Stimulated activated CD8-positive, alpha-beta memory T cell treated with anti-CD3 and anti-CD28 coated beads, Interleukin-4, amount 100 ng/mL, for 24 hours (primary cell): ENCODE measurements at places on chromosomes 16 and 17.

DNA sequence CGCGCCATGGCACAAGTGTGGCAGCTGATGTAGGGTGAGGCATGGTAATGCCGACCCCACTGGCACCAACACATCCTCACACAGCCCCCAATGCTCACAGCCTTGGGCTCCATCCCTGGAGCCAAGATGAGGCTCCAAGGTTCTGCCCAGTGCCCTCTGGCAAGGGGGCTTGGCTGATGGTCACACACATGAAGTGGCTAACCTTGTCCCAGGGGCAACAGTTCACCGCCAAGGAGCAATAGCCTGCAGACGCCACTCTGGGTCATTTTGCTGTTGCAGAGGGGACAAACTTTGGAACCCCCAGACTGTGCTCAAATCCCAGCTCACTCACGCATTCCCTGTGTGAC, 26.8 kb downstream of the TNFRSF13B start:
- no peak for DNase-seq

DNA sequence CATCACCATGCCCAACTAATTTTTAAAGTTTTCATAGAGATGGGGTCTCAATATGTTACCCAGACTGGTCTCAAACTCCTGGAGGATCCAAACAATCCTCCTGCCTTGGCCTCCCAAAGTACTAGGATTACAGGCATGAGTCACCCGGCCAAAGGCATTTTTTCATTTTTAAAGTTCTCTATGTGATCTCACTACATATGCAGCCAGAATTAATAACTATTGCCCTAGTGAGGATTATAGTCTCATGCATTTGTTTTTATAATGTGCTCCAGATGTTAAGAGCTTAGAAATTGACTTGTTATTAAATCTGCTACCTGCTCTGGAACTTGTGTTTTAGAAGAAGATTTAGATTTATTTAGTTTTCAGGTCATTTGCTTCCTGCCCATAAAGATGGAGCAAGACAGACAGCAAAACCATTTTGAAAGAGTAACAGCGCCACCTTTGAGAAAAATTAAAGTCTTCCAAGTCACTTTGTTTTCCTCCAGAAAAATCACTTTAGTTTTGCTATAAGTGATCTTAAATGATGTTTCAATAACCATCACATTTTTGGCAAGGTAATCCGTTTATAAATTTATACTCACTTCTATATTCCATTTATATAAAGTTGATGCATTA, 79.5 kb downstream of the CA4 start:
- DNase-seq: no peak

- no peak for DNase-seq
These were observed 5.1 kb downstream of the SNN start for GRCh38 chr16:11673091-11674000.

GRCh38 chr16:86925067-86925791, 346.9 kb downstream of the FOXL1 start:
- DNase-seq: no peak

- no peak for DNase-seq
These were observed 20.7 kb upstream of the FOXJ1 start for GRCh38 chr17:76161619-76162266.

DNA sequence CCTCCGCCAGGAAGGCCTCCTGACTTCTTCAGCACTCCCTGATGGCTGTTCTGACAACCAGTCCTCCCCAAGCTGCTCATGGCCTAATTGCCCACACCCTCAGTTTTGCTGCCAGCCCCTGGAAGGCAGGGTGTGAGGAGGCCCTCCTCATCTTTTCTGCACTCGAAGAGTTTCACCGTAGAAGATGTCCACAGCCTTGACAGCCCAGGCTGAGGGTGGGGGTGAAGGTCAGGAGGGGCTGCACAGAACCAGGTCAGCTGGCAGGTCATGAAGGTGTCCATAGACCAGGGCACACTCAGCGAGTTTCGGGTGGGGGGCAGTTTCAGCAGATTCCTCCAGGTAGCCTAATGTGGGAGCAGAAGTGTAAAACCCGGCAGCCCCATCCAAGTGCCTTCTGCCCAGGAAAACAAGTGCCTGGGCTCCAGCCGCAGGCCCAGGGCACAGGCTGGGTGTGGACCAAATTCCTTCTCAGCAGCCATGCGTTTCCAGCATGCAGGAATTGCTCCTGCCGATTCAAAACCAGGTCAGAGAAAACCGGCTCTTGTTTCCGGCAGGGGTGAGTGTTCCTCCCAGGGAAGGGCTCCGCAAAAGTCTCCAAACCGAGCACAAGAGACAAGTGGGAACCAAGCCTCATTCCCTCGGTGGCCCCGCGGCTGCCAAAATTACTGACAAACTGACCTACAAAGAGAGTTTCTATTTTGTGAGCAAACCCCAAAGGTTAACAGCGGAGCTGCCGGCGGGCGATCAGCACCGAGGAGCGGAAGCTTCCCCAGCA, 228.8 kb downstream of the C16orf78 start:
- DNase-seq: no peak

DNA sequence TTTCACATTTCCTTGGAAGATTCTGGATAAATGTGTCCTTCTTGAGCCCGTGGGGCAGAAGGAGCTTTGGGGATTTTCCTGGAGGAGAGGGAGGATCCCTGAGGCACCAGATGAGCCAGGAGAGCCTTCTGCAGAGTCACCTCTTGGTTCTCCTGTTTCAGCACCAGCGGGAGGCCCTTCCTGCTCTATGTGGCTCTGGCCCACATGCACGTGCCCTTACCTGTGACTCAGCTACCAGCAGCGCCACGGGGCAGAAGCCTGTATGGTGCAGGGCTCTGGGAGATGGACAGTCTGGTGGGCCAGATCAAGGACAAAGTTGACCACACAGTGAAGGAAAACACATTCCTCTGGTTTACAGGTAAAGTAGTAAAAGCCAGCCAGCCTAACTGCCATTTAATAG, 77.1 kb downstream of the ARSG start:
- DNase-seq: no peak

- no peak for DNase-seq
These were observed 4.6 kb upstream of the AKTIP start for GRCh38 chr16:53507464-53508179.

GRCh38 chr16:87229230-87230188, 87.7 kb downstream of the C16orf95 start:
- no peak for DNase-seq

GRCh38 chr16:67412294-67412693, 4.0 kb downstream of the ZDHHC1 start:
- no peak for DNase-seq

DNA sequence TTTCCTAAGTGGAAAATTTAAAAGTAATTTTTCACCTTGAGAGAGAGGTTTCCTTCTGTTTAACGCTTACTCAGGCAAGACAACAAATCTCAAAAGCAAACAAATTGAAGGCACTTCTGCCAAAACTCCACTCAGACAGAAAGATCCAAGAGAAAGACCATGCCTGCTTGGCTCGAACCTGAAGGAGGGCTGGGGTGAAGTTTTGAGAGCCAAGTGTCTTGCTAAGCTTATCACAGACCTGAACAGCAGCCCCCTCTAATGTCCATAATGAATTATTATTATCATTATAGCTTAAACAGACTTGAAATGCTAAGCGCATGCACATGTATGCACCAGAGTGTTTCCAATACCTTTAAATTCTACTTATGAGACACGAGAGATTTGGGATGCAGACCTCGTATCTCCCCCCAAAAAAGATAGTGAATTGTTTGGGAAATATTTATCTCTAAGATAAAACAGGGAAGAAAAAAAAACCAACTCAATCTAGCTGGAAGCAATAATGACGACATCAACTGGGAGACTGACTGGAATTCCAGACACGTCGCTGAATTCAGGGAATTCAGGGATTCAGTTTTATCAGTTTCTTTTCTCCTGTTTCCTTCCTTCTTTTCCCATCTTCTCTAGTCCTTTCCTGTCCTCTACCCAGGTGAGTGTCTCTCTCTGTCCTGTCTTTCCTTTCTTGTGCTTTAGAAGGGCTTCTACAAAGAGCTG, 473.2 kb downstream of the RBFOX1 start:
- DNase-seq: no peak

GRCh38 chr16:2160915-2161551, 5.5 kb downstream of the TRAF7 start:
- DNase-seq: no peak

- peak; percentile 8 for DNase-seq
These were observed 1.1 kb upstream of the USP32 start for GRCh38 chr17:60392845-60393702.

DNA sequence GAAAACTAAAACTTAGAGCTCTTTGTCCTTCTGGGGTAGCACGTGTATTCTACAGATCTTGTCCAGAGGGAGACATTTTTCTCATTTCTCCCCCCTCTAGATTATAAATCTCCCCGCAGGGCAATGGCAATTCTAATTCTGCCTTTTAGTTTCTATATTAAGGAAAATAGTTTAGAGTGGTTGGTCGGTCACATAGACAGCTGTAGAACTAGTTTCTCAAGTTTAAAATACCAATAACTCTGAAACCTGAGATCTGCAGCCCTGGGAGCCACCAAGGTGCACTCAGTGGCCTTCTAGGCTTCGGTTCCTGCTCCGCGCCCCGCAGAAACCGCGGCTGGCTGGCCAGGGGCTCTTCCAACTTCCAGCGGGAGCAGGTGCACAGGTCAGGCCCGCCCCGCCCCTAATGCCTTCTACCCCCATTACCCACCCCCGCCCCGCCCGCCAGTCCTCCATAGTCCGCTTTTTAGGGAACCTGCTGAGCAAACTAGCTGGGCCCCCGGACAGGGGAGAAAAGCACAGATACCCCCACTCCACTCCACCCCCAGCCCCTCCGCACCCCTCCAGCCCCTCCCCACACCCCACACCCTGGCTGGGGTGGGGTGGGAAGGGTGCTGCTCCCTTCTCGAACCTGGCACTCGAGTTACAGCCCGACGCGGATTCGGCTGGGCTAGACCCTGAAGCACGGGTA, 431 bp downstream of the SLFN11 start:
- peak; percentile 12 for DNase-seq

GRCh38 chr16:85321509-85322271, 209.4 kb upstream of the CIBAR2 start:
- DNase-seq: no peak

DNA sequence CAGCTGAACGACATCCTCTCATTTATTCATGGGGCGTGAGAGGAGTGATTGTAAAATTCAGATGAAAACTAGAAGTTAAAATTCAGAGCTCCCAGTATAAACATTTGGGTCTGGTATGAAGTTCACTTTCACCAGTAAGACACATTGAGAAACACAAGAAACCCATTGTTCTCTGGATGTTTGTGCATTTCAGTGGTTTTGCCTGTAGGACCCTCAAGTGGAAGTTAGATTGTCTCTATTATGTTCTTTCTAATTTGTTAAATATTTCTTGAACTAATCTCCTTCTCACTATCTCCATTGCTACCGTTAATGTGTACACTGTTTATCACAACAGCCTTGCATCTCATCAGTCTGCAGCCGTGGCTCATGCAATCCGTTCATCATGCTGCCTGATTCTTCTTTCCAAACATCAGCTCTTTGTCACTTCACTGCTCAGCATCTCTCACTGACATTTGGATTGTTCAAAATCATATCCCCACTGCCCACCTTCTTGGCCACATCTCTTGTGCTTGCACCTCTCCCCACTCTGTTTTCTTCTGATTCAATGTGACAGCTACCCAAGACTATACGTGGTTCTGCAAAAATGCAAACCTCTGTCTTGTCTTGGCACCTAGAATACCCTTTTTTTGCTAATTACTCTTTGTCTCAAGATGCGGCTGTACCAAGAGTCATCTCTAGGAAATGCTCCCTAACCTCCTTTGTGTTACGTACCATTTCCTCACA, 49.5 kb downstream of the HLF start:
- no peak for DNase-seq

- no peak for DNase-seq
These were observed 3.5 kb upstream of the C16orf74 start for GRCh38 chr16:85754413-85754812.

- no peak for DNase-seq
These were observed 2101.2 kb downstream of the TP53TG3F start for GRCh38 chr16:35560637-35560984.

GRCh38 chr16:88289968-88290401, 92.8 kb upstream of the ZNF469 start:
- DNase-seq: no peak

DNA sequence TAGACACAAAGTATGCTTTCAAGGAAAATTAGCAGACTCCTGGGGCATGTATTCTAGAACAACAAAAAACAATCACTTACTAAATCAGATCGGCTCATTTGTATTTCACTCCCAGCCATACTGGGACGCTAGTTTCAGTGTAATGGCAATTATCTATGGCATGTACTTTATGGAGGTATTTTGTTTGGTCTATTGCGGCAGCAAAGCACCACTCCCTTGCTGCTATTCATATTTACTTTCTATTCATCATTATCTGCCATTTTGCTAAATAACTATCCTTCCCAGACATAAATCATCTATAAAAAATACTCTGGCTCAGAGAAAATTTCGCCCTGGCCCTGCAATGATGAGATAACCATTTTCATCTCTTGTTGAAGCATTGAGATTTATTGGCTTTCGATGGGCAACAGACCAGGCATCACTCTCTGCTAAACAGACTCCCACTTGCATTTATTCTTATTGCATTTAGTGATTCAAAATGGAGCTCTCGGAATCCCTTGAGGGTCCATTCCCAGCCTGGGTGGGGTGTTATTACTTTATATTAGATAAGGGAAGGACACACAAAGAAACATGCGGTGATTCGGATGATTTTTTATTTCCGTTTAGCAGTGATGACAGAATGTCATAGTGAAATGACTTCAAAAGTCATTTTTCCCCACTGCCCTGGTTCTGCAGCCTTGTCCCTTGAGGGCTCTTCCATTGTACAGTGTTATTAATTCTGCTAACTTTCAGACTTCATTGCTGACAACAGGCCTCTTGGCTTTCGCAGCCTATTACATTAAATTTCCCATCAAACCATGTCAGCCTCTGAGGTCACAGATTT, 225.8 kb downstream of the IRX3 start:
- no peak for DNase-seq

DNA sequence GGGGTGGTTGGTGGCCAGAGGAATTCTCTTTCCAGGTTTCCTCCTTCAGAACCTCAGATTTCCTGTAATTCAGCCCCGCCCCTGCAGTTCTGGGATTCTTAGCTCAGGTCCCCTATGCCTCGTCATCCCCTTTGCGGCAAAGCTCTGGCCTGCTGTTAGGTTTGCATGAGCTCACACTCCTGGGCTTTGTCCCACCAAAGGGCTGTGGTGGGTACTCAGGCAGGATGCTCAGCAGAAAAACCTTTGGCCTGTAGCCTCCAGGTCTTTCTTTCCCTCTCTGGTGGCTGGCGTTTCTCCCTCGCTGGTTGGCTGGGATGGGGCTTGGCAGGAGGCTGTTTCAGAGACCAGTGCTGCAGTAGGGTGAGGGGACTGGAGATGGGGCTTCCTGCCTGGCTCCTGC, 9.6 kb upstream of the PLEKHG4 start:
- DNase-seq: no peak

DNA sequence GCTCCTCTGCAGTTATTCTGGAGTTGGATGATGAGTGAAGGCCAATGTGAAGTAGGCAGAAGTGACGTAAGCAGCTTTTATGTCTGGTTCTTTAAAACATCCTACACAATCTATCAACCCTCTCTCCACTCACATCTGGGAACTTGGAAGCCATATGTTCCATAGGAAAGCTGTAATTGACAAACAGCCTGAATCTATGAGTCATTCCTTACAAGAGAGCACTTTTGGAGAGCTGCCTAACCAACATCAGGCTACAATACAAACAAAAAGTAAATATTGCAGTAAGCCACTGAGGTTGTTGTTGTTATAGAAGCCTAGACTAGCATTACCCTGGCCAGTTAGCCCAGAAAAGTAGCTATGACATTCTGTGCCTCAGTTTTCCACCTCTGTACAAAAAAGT, 5.9 kb downstream of the CCL7 start:
- no peak for DNase-seq

GRCh38 chr17:13367154-13367553, 234.6 kb downstream of the HS3ST3A1 start:
- DNase-seq: no peak

- DNase-seq: no peak
These were observed 79.5 kb downstream of the PMP22 start for GRCh38 chr17:15185625-15185991.
